ENCODE measurements at places on chromosomes 11 and 22.

DNA sequence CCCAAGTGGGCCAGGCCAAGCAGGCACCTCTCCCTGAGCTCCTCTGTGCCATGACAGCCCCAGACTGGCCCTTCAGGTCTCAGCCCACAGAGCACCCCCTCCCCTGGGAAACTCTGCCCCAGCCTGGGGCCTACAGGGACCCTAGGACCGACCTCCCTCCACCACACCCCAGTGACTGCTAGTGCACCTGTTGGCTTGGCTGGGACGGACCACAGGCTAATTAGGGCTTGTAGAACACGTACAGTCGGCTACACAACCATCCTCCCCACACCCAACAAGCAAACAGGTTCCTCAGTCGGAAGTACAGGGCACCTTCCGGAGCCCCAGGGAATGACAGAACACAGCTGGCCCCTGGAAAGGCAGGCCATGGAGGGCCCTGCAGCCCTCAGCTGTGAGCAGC lies 4.3 kb downstream of the SBF1 start:
- DNase-seq: no peak

GRCh38 chr11:73267122-73267846 lies 4.9 kb upstream of the P2RY6 start:
- no peak for DNase-seq

DNA sequence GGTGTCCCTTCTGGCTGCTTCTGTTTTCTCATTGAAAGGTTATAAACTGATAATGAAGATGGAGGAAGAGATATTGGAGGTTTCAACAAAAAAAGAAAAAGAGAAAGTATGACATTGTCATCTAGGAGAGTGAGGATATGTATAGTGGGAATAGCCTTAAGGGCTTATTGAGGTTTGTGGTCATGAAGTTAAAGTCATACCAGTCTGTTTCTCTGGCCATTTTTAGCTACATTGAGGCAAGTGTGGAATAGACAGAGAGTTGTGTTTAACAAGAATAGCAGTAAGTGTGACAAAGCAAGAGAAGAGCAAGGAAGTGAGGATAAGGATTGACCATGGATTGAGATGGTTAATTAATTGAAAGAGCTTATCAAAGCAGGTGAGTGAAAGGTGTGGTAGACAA lies 110.4 kb downstream of the ELP4 start:
- DNase-seq: no peak

DNA sequence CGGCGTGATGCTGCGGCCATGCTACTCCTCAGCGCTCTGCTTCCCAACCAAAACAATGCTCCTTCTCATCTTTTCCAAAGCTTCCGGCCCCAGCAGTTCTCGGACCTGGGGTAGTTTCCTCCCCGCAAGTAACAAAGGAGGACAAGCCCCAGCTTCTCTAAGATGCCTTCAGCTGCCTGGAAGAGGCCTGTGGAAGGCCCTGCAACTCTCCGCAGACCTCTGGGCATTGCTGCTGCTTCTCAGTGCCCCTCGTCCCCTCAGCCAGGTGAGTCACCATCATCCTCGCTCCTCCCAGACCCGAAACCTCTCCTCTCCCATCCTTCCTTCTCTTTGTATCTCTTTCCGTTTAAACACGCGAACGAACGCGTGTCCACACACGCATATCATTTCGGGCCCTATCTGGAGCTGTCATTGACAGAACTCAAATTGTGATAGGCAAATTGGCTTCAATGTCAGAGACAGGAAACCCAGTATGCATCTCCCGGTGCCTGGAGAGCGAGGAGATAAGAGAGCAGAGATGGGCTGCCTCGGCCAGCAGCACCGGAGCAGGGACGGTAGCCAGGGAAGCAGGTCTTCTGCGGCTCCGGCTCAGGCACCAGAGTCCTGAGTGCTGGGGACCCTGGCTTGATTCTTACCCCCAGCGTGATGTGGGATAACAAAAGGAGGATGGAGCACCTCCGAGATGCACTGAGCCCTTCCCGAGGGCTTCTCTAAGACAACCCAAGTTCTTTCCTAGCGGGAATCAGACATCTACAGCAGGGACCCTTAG lies 22.0 kb upstream of the JAM3 start:
- DNase-seq: no peak

DNA sequence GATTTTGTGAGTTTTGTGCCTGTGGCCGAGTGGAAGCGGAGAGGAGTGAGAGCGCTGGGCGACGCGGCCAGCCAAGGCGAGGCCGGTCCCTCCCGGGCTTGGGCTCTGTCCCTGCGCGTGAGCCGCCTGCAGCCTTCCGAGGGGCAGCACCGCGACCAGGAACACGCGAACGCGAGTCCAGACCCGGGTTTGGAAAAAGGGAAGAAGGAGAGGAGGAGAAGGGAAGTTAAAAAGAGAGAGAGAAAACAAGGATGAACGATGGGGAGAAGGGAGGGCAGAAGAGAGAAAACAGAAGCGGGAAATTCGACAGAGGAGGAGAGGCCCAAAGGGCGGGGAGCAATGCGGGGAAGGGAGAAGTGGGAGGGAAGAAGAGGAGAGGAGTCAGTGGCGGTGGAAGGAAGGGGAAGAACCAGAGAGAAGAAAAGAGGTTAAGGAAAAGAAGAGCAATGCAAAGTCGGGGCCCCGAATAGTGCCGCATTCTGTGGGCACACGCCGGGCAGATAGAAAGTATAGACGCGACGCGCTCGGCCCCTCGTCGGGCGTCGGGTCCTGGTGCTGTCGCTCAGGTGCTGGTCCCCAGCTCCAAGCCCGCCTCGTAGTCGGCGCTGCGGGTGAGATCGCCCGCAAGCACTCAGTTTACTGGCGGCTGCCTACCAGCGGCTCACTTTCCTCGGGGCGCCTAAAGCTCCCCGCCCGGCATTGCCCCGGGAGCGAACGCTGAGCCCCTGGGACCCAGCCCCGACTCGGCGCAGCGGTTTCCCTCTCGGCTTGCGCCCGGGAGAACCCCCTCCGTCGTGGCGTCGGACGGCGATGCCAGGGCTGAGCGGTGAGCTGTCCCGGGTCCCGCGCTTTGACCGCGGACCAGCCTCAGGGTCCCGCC lies 2.8 kb upstream of the BARX2 start:
- no peak for DNase-seq

DNA sequence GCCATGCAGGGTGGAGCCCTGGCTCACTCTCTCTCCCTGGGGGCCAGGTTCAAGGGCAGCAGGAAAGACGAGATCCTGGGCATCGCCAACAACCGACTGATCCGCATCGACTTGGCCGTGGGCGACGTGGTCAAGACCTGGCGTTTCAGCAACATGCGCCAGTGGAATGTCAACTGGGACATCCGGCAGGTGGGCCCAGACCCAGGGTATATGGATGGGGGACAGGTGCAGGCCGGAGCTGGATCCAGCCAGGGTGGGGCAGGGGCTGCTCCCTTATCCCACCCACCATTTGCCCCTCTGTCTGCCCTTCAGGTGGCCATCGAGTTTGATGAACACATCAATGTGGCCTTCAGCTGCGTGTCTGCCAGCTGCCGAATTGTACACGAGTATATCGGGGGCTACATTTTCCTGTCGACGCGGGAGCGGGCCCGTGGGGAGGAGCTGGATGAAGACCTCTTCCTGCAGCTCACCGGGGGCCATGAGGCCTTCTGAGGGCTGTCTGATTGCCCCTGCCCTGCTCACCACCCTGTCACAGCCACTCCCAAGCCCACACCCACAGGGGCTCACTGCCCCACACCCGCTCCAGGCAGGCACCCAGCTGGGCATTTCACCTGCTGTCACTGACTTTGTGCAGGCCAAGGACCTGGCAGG lies 2.9 kb downstream of the TRPT1 start:
- no peak for DNase-seq

GRCh38 chr11:73265853-73266645 lies 6.1 kb upstream of the P2RY6 start:
- no peak for DNase-seq

DNA sequence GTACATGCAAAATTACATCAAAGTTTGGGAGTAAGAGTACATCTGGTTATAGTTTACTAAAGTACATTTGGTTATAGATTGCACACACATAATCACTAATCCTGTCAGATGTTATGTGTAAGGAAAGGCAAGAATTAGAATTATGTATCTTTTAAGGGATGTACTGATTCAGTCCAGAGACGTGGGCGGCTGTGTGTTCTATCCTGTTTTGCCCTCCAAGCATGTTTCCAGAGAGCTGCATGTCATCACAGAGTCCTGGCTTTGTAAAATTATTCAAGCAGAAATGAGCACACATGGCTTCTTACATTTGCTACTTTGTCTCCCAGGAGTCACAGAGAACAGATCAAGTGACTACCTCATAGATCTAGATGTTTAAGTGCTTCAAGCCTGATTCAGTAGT lies 33.2 kb upstream of the CEP126 start:
- DNase-seq: no peak

- no peak for DNase-seq
Measured at GRCh38 chr11:106322106-106322505, 244.6 kb downstream of the AASDHPPT start.

DNA sequence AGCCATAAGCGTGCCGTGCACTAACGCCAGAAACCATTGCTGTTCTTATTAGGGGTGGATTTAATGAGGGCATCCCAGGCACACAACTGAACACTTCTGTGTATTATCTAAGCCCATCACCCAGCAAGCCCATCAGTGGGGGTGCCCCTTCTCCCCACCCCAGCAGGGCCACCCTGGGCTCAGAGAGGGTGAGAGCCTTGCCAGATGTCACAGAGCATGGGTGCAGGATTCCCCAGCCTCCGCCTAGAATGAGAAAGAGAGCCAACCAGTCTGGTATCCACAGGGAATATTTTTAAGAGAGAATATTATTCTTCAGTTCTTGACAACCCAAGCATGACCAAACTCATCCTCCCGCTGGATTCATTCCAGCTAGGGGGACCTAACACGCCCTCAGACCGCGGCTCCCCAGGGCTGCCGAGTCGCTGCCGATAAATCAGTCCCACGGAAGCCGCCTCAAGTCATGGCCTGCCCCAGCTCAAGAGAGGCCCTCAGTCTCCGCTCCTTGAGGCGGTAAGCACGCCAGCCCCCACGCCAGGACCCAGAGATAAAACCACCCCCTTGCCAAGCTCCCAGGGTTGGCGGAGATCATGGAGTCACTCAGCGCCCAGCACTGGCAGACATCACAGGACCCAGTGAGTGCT lies 47.2 kb downstream of the MN1 start:
- DNase-seq: no peak

DNA sequence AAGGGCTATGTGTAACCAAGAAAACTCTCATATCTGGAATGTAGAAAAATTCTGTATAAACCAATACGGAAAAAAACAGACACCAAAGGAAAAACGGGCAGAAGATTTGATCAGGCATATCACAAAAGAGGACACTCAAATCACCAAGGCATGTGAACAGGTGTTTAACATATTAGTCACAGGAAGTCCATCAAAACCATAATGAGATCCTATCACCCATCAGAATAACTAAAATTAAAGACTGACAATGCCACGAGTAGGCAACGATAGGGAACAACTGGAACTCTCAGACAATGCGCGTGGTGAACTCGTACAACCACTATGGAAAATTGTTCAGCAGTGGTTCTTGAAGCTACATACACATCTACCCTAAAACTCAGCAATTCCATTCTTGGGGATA lies 94.5 kb downstream of the MICAL3 start:
- DNase-seq: no peak

DNA sequence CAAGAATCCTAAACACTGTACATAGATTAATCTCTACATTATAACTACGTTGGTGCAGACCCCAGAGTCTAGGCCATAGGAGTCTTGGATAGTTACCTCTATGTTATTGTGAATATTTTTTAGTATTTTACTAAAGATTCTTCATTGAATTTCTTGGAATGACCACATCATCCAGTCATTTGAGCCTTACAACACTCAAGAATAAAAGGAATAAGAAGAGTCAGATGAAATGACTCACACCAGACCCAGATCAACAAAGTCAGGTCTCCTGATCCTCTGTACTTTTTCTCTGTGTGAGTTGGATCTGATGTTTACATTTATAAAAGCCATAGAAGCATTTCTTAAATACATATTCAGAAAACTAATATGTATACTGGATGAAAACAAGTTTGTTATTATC lies 179.2 kb upstream of the ARHGAP20 start:
- DNase-seq: no peak

DNA sequence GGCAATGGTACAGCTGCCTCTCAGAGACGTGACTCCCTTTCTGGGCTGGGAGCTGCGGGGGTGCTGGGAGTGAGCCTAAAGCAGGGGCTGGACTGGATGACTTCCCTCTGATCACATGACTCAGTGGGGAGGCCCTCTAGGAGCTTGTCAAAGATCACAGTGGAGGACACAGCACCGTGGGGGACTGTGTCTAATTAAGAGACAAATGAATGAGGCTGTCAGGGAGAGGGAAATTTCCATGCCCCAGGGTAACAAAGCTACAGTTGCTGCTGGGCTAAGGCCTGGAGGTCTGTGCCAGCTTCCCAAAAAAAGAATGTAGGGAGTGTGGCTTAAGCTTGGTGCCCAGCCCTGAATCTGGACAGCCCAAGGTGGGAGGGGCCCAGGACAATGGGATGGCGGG lies 262.8 kb upstream of the PLET1 start:
- no peak for DNase-seq

DNA sequence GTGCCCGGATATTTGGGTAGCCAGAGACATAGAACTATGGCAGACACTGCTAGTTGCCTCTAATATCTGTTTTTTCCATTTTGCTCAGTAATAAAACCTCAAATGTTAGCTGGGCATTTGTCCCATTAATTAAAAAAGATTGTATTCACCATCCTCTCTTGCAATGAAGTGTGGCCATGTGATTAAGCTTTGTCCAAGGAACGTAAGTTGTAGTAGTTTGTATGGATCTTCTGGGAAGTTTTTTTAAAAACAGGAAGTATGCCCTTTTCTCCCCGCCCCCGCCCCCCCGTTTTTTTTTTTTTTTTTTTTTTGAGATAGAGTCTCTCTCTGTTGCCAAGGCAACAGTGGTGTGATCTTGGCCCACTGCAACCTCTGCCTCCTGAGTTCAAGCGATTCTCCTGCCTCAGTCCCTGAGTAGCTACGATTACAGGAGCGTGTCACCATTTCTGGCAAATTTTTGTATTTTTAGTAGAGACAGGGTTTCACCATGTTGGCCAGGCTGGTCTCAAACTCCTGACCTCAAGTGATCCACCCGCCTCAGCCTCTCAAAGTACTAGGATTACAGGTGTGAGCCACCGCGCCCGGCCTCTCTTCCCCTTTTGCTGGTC lies 1.7 kb upstream of the TMEM135 start:
- no peak for DNase-seq

GRCh38 chr22:36701965-36702621 lies 1.5 kb downstream of the CACNG2 start:
- no peak for DNase-seq

DNA sequence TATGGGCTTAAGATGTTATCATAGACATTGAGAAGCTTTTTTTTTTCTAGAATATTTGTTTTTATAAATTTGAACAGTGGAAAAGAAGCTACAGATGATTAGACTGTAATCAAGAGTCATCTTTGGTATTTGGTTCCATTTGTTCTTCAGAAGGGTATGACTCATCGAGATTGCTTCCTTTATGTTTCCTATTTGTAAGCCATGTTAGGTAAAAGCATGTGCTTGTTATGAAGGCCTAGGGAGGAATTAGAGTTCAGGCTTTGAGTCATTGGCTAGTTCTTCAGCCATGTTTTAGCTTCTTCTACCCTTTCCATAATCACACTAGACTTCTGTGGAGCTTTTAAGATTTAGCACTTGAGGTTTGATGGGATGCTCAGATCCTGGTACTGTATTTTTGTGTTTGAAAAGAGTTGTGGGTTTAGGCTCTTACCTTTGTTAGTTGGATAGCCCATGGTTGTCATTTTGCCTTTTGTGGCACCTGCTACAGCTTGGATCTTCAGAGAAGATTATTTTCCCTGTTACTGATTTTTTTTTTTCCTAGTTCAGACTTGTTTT lies 44.3 kb downstream of the POLD3 start:
- no peak for DNase-seq
